ENCODE measurements at places on chromosomes 4 and X.

DNA sequence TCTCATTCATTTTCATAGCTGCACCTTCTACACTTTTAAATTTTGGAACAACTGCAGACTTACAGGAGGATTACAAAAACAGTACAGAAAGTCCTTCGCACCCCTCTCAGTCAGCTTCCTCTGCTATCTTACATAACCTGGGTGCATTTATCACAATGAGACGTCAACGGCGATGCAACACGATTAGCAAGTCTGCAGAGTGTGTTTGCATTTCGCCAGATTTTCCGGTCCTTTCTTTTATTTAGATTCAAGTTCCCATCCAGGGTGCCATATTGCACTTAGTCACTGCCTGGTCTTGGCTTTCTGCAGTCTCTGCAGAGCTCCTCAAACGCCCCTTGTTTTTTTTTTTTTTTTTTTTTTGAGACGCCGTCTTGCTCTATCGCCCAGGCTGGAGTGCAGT is 85.9 kb downstream of the ASMT start:
- H3K4me3 ChIP-seq: no peak overlapping the region
- no peak for DNase-seq
- H3K36me3 ChIP-seq: no peaks in the 10 kb centered on the region
- no peak overlapping the region for H3K27ac ChIP-seq

DNA sequence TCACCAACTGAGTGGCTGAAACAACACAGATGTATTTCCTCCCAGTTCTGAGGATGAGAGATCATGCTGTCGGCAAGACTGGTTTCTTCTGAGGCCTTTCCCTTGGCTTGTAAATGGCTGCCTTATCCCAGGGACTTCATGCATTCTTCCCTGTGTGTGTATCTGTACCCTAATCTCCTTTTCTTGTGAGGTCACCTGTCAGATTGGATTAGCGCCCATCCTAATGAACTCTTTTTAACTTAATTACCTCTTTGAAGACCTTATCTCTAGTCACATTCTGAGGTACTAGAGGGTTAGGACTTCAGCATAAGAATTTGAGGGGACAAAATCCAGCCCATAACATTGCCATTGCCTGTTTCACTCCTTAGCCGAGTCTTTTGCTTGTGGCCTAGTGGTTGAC is 59.5 kb upstream of the TMEM150C start:
- no peak for DNase-seq
- no peak overlapping the region for H3K27ac ChIP-seq
- H3K4me3 ChIP-seq: no peak overlapping the region
- H3K4me1 ChIP-seq: no peaks in the 10 kb centered on the region
- H3K27me3 ChIP-seq: peaks cover 3% of the 10 kb centered on the region

DNA sequence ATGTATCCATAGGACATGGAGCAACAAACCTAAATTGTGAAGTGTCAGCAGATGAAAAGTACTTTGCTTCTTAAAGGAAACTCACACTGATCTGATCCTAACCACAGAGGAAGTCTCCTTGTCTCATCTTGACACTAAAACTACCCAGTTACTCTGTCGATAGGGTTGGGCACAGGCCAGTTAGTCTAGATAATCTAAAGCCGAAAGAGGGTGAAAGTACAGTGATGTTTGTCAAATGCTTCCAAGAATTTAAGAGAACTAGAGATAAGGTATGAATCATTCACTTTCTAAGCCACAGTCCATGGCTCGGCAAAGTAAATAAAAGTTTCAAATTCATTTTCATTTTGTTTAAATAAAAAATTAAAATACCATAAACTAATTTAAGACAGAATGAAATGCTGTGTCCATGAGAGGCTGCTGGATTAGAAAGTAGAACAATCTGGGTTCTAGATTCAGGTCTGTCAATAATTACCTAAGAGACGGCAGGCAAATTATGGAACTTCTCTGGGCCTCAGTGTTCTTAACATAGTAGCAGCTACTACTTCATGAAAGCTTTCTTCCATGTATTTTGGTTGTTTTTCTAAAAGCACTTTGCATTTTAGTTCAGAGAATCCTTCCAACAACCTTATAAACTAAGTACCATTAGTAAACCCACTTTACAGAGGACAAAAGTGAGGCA is 176.7 kb downstream of the LDB2 start:
- H3K4me1 ChIP-seq: peaks cover 21% of the 10 kb centered on the region
- H3K27ac ChIP-seq: peak overlapping the region; percentile 7
- H3K4me3 ChIP-seq: peak overlapping the region; percentile 18
- no peaks in the 10 kb centered on the region for H3K27me3 ChIP-seq
- no peaks in the 10 kb centered on the region for H3K36me3 ChIP-seq

DNA sequence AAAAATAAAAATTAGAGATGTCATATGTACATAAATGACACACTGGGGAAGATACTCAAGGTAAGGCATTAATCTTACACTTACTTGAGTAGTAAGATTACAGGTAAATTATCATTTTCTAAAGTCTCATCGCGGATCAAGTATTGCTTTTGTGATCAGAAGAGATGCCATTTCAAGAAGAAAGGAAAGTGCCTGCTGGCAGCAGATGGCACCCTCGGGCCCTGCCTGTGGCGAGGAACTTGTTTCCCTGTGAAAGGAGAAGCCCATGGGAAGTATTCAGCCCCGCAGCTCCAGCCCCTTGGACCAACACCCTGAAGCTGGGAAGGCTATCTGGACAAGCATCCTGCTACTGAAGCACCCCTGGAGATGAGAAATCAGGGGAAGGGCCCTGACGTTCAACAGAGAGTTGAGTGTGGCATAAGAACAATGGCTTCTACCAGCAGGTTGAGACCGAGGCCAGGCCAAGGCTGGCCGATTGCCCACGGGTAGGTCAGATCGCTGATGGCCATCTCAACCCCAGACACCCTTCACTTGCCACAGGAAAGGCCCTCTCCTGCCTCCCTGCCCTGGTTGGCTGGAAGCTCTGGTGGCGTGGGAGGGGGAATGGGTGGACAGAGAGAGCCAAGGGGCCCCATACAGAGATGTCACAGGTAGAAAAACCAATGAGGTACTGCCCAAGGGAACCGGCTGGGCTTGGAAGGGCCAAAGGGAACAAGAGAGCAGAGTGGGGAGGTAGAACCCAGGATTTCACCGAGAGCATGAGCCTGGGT is 18.8 kb upstream of the MXD4 start:
- peaks cover 3% of the 10 kb centered on the region for H3K27me3 ChIP-seq
- peaks cover 8% of the 10 kb centered on the region for H3K4me1 ChIP-seq
- H3K27ac ChIP-seq: no peak overlapping the region

DNA sequence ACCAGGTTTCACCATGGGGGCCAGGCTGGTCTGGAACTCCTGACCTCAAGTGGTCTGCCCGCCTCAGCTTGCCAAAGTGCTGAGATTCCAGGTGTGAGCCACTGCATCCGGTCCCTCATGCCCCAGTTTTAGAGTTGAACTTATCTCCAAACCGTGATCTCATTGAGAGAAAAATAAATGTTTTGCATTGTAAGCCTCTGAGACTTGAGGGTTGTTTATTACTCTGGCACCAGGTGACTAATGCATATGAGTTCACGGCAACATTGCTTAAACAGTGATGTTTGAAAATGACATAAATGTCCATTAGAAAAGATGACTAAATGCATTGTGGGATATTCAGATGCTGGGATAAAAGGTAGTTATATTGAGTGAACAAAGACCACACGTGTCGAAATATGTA is 22.9 kb upstream of the FAT1 start:
- H3K36me3 ChIP-seq: no peaks in the 10 kb centered on the region
- no peak for DNase-seq
- no peak overlapping the region for H3K4me3 ChIP-seq
- H3K27me3 ChIP-seq: no peaks in the 10 kb centered on the region
- H3K4me1 ChIP-seq: no peaks in the 10 kb centered on the region

GRCh38 chr4:164501074-164501473 is 252.9 kb upstream of the SMIM31 start:
- peaks cover 3% of the 10 kb centered on the region for H3K4me1 ChIP-seq
- no peaks in the 10 kb centered on the region for H3K27me3 ChIP-seq
- peak; percentile 75 for DNase-seq

GRCh38 chr4:68803013-68803412 is 12.8 kb upstream of the UGT2B10 start:
- no peaks in the 10 kb centered on the region for H3K4me1 ChIP-seq
- no peak for DNase-seq
- H3K36me3 ChIP-seq: no peaks in the 10 kb centered on the region
- H3K27me3 ChIP-seq: no peaks in the 10 kb centered on the region
- no peak overlapping the region for H3K27ac ChIP-seq
- H3K4me3 ChIP-seq: no peak overlapping the region

DNA sequence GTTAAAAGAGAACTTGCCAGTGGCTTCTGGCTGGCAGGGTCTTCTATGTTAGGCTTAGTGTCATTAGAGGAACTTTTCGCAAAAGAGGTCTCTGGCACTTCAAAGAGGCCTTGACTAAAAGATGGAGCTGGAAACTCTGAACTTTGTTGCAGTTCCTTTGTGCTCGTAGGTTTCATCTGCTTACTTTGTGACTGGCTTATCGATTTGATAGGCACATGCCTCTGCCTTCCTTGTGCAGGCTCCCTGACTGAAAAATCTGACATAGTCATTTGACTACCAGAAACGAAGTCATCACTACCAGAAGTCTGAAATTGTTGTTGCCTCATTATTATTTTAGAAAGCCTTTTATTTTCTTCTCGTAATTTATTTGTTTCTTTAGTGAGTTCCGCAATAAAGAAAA is 93.9 kb upstream of the IL13RA1 start:
- no peak for DNase-seq
- no peaks in the 10 kb centered on the region for H3K36me3 ChIP-seq
- H3K27ac ChIP-seq: no peak overlapping the region
- no peaks in the 10 kb centered on the region for H3K27me3 ChIP-seq
- no peak overlapping the region for H3K4me3 ChIP-seq
- H3K4me1 ChIP-seq: no peaks in the 10 kb centered on the region

GRCh38 chrX:38987198-38987651 is 186.0 kb downstream of the MID1IP1 start:
- no peak overlapping the region for H3K27ac ChIP-seq
- H3K36me3 ChIP-seq: no peaks in the 10 kb centered on the region
- DNase-seq: peak; percentile 1
- H3K27me3 ChIP-seq: no peaks in the 10 kb centered on the region

DNA sequence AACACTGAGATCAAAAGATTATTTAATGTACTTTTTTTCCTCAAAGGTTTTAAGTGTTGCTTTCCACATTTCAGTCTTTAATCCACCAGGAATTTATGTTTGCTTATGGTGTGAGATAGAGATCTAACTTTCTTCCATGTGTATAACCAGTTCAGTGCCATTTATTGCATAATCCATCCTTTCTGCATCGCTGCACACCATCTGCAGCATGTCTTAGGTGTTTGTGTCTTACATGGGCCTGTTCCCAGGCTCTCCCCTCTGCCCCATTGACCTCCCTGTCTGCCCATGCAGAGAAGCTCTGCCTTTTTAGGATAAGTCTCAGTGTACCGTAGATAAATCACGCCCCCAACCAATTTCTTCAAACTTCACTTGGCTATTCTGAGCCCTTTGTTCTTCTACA is 30.3 kb downstream of the NSDHL start:
- H3K4me3 ChIP-seq: no peak overlapping the region
- no peak overlapping the region for H3K27ac ChIP-seq
- H3K27me3 ChIP-seq: no peaks in the 10 kb centered on the region
- peaks cover 6% of the 10 kb centered on the region for H3K36me3 ChIP-seq
- DNase-seq: peak; percentile 54
- no peaks in the 10 kb centered on the region for H3K4me1 ChIP-seq

DNA sequence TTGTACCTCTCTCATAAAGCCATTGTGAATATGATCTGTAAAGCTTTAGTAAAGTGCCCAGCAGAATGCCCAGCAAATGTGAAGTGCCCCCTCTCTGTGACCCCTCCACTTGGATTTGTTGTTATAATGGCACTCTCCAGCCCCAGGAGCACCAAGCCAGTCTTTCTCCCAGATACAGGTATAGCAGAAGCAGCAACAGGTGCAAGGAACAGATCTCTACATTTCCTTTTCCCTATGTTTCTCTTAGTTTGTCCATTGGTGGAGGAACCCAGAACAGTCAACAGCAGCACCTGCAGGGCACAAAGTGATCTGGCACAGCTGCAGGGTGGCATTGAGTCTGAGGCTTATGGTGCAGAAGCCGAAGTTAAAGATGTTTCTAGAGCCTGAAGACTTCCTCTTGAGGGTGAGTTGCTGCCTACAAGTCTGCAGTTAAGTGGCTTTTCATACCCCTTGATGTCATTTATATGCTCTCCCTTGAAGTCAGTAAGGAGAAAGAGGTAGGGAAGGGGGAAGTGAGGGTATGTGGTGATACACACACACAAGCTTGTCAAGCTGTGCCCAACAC is 16.1 kb upstream of the CXCL3 start:
- H3K27ac ChIP-seq: no peak overlapping the region
- H3K4me3 ChIP-seq: no peak overlapping the region
- H3K27me3 ChIP-seq: no peaks in the 10 kb centered on the region
- no peaks in the 10 kb centered on the region for H3K36me3 ChIP-seq

- H3K4me3 ChIP-seq: no peak overlapping the region
- no peaks in the 10 kb centered on the region for H3K36me3 ChIP-seq
- H3K27ac ChIP-seq: no peak overlapping the region
- H3K4me1 ChIP-seq: no peaks in the 10 kb centered on the region
These were observed 43.0 kb upstream of the KCNIP4 start for GRCh38 chr4:21991562-21991961.

- H3K27me3 ChIP-seq: no peaks in the 10 kb centered on the region
- no peak for DNase-seq
- H3K4me3 ChIP-seq: no peak overlapping the region
- H3K27ac ChIP-seq: no peak overlapping the region
- H3K36me3 ChIP-seq: no peaks in the 10 kb centered on the region
- H3K4me1 ChIP-seq: no peaks in the 10 kb centered on the region
These were observed 17.1 kb downstream of the GRPR start for GRCh38 chrX:16140448-16140847.

DNA sequence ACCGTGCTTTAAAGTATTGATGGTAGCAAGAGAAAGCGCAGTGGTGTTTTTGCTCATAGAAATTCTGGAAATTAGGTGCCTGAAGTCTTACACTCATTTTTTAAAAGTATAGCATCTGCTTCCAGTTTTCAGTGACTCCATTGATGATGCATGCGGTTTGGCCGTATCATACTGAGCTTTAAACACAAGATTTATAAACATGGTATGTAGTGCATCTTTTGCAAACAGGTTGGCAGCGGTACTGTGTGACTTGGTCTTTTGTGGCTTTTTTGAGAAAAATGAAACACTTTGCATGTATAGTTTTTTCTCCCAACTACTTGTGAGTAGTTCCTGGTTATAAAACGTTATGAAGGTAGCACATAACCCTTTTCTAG is 2.0 kb downstream of the DDX3X start:
- H3K4me1 ChIP-seq: no peaks in the 10 kb centered on the region
- peak overlapping the region; percentile 99 for H3K27ac ChIP-seq
- H3K36me3 ChIP-seq: peaks cover 9% of the 10 kb centered on the region
- DNase-seq: peak; percentile 59
- H3K4me3 ChIP-seq: peak overlapping the region; percentile 88

DNA sequence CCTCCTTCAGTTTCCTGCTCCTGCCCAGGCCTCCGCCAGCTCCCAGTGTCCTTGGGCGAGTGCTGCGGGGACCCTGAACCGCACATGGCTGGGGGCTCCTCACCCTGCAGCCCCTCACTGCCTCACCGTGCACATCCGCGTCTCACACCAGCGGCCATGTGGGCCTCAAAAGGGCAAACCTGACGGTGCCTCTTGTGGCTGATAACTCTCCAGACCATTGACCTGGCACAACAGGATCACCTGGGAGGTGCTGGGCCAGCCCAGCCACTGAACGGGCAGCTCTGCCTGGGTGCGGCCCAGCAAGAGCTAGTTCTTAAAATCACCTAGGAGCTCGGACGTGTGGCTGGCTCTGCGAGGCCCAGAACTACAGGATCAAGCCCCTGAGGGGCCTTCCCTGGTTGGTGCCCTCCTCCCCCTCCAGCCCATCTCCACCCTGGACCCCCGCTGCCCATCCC is 4.1 kb upstream of the S100P start:
- H3K36me3 ChIP-seq: no peaks in the 10 kb centered on the region
- H3K4me3 ChIP-seq: no peak overlapping the region
- DNase-seq: no peak
- no peaks in the 10 kb centered on the region for H3K27me3 ChIP-seq
- H3K4me1 ChIP-seq: peaks cover 22% of the 10 kb centered on the region

Data from astrocyte (in vitro differentiated cells and primary cell).